ENCODE measurements at places on chromosomes 1 and 21.

- no peak for DNase-seq
These were observed 40.6 kb upstream of the GREM2 start for GRCh38 chr1:240652549-240652948.

DNA sequence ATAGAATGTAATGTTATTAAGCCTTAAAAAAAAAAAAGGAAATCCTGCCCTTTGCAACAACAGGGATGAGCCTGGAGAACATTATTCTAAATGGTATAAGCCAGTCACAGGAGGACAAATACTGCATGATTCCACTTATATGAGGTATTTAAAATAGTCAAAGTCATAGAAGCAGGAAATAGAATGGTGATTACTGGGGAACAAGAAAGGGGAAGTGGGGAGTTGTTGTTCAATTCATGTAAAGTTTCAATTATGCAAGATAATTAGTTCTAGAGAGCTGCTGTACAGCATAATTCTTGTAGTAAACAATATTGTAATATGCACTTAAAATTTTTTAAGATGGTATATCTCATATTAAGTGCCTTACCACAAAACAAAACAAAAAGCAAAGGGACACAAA is 13.2 kb downstream of the FCER1A start:
- no peak for DNase-seq

GRCh38 chr1:100924212-100924611 is 28.3 kb downstream of the SLC30A7 start:
- no peak for DNase-seq

DNA sequence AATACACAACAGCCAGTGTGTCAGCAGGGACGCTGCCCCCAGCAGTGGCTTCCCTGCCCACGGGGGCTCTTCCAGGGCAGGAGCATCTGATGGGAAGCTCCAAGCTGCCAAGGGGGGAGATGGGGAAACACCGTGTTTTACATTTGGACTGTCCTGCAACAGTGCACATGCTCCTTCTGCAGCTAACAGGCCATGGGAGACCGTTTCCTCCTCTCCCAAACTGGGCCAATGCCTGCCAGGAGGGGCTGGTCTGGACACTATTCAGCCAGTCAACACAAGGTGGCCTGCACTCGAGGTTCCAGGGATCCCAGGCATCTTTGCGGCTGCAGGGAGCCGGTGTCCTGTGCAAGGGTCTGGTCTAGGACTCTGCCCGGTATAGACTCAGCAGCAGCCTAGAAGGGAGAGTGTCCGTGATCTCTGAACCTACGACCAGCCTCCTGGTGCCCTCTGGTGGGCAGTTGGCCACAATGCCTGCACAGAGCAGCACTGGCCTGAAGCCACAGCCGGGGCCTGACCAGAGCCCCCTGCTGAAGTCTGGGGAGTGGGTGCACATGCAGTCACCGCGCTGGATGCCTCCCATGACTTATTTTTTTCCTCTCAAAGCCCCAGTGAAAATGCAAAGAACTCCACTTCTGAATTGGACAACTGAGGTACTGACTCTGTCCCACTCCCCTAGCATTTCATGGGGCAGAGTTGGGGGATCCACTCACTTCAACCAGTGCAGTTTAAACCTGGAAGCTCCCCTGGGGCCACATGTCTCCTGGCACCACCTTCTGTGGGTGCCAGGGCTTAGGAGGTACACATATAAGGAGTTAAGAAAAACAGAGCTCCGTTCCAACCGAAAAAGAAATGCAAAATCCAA is 33.3 kb downstream of the RCC2 start:
- DNase-seq: no peak

DNA sequence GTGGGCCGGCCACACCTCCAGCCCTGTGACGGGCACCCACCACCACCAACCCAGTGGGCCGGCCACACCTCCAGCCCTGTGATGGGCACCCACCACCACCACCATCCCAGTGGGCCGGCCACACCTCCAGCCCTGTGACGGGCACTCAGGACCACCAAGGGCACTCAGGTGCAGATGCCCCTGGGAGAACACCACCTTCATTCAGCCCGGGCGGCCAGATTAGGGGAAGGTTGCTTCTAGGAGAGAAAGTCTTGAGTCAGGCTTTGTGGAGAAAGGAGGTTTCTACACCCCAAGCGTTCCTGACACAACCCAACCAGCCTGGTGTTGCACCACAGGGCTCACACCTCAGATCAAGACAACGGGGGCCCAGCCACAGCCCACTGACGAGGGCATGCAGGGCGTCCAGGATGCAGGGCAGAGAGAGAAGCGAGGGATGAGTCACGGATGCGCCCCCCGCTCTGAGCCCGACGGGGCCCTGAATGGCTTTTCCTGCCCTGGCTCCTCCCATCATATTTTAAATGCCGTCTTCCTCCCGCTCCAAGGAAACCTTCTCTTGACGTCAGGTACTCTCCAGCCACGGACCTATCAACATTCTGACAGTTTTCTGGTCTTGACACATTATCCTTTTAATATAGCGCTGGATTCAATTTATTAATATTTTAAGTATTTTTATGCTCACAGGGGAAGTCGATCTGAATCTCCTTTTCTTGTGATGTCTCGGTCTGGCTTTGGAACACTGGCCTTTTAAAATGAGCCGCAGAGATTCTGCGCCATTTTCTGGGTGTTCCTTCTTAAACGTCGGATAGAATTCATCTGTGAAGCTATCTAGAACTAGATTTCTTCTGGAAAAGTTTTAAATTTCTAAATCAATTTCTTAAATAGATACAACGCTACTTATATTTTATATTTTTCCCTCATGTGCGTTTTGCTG is 631 bp upstream of the SPATC1L start:
- DNase-seq: peak; percentile 78

GRCh38 chr1:78003070-78003746 is 1.5 kb upstream of the DNAJB4 start:
- no peak for DNase-seq

GRCh38 chr1:54750596-54750995 is 13.7 kb downstream of the PARS2 start:
- no peak for DNase-seq

DNA sequence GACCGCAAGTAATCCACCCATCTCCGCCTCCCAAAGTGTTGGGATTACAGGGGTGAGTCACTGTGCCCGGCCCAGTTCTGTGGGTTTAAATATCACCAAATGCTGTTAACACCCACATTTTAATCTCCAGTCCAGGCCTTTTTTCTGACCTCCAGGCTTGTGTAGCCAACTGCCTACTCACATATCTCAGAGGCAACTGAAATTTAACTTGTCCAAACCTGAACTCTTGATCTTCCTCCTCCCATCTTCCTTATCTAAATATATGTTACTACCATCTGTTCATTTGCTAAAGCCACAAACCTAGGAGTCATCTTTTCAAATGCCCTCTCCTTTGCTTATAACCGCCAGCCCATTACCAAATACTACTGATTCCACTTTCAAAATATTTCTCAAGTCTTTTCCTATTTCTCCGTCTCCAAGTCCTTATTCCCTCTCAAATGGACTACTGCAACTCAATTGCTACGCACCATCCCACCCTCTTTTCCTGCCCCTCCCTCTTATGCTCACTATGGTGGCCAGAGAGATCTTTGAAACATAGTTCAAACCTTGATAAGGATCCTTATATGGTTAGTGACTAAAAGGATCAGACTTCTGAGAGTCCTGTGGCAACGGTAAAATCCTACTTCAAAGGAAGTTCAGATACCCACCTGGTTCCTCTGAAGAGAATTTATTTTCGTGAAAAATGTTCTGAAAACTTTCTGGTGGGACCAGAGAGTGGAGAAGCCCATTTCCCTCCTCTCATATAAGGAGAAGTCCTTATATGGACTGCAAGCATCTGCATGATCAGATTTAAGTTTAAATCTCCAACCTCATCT is 78.5 kb upstream of the CDC42BPA start:
- DNase-seq: no peak

DNA sequence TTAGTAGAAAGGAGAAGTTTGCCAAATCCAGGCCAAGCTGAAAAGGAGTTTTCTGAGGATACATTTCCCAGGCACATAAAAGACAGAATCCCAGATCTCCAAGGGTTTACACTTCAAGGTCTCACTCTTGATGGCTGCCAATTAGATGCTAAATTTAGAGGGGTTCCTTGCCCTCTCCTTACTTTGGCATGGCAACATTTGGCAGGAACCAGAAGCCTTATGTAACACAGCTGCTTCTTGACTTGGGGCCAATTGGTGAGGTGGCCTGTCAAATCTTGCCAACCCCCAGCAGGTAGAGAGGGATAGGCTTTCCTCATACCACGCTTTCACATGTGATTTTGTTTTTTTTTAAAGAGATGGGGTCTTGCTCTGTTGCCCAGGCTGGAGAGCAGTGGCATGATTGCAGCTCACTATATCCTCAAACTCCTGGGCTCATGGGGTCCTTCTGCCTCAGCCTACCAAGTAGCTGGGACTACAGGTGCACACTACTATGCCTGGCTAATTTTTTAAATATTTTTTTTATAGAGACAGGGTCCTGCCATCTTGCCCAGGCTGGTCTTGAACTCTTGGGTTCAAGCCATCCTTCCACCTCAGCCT is 25.2 kb upstream of the NKAIN1 start:
- DNase-seq: no peak

DNA sequence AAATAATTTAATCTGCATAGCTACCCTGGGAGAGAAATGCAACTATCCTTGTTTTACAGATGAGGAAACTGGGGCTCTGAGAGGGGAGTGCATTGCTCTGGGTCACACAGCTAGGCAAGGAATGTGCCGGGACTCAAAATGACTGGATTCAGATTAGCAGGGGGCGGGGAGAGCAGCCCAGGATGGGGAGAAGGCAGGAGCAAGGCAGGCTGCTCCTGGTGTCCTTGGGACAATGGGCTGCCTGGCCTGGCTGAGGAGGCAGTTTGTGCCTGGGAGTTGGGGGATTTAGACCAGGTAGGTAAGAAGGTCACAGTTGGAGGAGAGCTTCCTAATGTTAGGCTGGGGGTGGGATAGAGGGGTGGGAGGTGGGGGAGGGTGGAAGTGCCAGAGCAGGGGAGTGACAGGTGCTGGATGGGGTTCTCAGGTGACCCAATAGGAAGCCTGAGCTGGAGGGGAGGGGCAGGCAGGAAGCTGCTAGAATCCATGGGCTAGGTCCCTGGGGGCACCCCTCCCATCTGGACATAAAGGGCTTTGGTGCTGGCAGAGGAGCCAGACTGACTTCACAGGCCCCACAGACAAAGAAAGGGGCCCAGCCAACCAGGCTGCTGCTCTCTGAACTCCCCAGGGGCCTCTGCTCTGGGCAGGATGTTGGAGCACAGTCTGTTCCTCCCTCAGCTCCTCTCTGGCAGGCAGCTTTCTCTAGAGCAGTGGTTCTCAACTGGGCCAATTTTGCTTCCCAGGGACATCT is 29.0 kb downstream of the TRIM62 start:
- DNase-seq: no peak

GRCh38 chr1:210351496-210351895 is 22.8 kb downstream of the HHAT start:
- DNase-seq: no peak

- DNase-seq: no peak
These were observed 59.6 kb downstream of the CC2D1B start for GRCh38 chr1:52306227-52307006.

GRCh38 chr1:61436016-61436415 is 288.9 kb downstream of the TM2D1 start:
- DNase-seq: no peak

DNA sequence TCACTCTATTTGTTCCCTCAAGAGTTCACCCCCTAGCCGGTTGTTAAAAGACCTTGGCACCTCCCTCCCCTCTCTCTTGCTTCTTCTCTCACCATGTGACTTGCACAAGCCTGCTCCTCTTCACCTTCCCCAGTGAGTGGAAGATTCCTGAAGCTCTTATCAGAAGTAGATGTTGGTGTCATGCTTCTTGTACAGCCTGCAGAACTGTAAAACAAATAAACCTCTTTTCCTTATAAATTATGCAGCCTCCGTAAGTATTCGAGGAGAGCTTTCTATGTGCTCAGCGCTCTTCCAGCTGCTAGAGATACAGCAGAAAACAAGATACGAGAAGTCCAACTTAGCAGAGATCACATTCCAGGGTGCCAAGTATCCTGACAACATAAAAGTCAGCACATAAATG is 147.0 kb upstream of the RUNX1 start:
- DNase-seq: no peak

- no peak for DNase-seq
These were observed 62.3 kb upstream of the RCC1 start for GRCh38 chr1:28443550-28443949.

GRCh38 chr21:33059380-33059841 is 10.5 kb upstream of the OLIG1 start:
- DNase-seq: no peak

DNA sequence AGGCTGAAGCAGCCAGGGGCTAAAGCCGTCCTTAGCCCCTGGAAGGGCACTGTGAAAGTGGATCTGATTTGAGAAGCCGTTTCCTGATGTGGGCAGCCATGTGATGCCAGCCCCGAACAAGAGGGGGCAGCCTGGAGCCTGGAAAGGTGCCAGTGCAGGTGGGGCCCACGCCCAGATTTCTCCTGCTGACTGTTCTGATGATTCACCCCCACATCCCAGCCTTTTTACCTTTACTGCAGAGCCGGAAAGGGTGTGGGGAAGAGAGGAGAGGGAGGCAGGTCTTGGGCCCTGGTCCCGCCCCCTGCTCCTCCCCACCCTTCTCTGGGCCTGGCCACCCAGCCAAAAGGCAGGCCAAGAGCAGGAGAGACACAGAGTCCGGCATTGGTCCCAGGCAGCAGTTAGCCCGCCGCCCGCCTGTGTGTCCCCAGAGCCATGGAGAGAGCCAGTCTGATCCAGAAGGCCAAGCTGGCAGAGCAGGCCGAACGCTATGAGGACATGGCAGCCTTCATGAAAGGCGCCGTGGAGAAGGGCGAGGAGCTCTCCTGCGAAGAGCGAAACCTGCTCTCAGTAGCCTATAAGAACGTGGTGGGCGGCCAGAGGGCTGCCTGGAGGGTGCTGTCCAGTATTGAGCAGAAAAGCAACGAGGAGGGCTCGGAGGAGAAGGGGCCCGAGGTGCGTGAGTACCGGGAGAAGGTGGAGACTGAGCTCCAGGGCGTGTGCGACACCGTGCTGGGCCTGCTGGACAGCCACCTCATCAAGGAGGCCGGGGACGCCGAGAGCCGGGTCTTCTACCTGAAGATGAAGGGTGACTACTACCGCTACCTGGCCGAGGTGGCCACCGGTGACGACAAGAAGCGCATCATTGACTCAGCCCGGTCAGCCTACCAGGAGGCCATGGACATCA is at the start of gene SFN:
Gene SFN (plus strand): TSS at position 369 of the 904 bp plus-strand sequence. CDS start 64 bp downstream, at position 433.
- DNase-seq: peak; percentile 26

- no peak for DNase-seq
These were observed 6.1 kb downstream of the ADAMTS4 start for GRCh38 chr1:161192476-161193465.

Measured in SW 1271 (cell line).